HepG2 (cell line): ENCODE measurements at places on chromosomes 4 and X. TPM values are rescaled to one million over a fixed set of nuclear protein-coding genes. Genes with fewer than 3 reads are reported as not detected.

- no peak for DNase-seq
These were observed 648.6 kb upstream of the AGA start for GRCh38 chr4:178090640-178091411.

GRCh38 chrX:148854306-148854705 is 353.9 kb downstream of the AFF2 start:
- no peak for DNase-seq

The FGF13 gene
- 0.33 and 0.84 TPM in 2 replicates for total RNA-seq

GRCh38 chrX:275967-276580 is 5.1 kb upstream of the PLCXD1 start:
- DNase-seq, result peak; percentile 73

- DNase-seq, result no peak
These were observed 78.5 kb downstream of the MSN start for GRCh38 chrX:65745992-65746391.

GRCh38 chr4:25654971-25655963 is at the start of gene SLC34A2:
SLC34A2 (plus strand) TSS chr4:25655851; CDS start chr4:25662501, 6,650 bp downstream.
- DNase-seq, result peak; percentile 7

- DNase-seq, result no peak
These were observed 339.8 kb downstream of the PCDH7 start for GRCh38 chr4:31059753-31060522.

DNA sequence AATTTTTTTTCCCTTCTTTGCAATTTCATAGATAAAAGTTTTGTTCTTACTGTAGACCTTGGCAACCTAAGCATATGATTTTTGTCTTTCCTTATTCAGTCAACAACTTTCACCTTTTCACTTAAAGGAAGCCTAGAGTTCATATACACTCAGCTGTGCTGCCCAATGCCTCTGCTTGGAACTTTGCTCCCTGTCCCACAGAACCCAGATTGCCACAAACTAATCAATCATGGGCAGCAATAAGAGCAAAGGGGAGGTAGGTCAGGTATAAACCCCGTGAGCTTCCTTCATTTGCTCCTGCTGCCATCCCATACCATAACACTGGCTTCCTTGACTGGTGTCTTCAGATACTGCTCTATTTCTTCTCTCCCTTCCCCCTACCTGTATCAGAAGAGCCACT is 51.0 kb upstream of the BEND2 start:
- no peak for DNase-seq

The SPOCK3 gene
- total RNA-seq, result not detected in 2 replicates
